Stimulated activated CD8-positive, alpha-beta memory T cell treated with anti-CD3 and anti-CD28 coated beads, Interleukin-4, amount 100 ng/mL, for 4 hours (primary cell): ENCODE measurements at places on chromosomes 3 and 15.

- no peak for DNase-seq
Observed at GRCh38 chr3:137770835-137771399, 6.8 kb downstream of the SOX14 start.

DNA sequence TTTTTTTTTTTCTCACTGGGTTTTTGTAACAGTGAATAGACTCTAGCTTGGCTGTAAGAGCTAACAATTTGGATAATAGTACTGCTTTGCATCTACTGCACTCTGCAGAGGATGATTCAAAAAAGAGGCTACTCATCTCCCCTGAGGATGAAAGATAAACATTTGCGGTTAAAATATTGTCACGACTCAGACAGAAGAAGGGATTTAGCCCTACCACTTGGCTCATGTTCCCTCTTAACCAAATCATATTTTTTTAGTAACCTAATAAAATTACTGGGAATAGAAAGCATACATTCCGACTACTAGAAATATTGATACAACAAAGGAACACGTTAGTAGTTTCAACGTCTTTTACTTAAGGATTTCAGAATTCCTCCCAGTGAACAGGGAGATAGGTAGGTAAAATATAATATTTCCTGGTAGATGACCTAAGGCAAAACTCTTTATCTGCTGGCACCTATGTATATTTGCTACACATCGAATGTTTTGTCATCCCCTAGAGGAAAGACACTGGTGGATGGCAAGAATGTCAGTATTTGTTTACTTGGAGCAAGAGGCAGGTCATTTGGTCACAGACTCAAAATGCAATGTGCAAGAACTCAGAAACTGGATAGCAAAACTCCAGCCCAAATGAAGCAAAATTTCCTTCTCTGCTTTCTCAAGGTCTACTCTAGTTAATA is 110.8 kb downstream of the GREM1 start:
- no peak for DNase-seq

DNA sequence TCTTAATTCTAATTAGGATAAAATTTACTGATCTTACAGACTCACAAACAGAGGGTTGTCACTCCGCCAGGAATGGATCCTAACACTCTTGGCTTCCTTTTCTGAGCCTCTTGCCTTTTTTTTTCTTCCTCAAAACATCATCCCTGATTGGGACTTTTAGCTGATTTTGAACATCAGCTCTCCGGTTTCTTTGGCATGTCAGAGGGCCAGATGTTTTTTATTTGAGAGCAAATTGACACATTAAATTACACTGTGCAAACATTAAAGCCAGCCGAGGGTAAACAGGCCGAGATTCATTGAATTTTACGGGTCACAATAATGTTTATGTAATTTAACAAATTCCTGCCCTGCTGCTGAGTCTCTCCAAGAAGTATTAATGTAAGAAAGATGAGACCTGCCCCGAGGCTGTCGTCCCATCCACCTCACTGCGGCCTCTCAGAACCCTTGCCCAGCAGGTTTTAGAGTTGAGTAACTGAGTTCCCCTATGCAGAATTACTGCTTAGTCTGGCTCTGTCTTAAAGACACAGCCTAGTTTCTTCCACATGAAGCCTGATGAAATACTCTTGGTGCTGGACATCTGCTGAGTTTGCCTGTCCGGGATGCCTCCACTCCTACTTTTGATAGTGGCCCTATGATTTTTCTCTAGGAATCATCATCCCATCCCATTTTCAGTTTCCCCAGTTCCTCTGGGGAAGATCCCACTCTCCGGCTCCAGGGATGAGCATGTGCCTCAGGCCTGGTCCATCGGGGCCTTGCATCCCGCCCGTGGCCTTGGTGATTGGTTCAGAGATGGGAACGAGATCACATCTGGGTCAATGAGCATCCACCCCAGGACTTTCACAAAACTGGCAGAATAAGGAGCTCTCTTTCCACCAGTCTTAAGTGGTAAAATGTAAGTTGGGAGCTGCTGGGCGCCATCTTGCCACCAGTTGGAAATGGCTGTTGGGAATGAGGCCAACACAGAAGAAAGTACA is 226.6 kb upstream of the TLE3 start:
- DNase-seq = no peak

GRCh38 chr15:87045746-87046145 is 966.1 kb downstream of the AGBL1 start:
- no peak for DNase-seq

DNA sequence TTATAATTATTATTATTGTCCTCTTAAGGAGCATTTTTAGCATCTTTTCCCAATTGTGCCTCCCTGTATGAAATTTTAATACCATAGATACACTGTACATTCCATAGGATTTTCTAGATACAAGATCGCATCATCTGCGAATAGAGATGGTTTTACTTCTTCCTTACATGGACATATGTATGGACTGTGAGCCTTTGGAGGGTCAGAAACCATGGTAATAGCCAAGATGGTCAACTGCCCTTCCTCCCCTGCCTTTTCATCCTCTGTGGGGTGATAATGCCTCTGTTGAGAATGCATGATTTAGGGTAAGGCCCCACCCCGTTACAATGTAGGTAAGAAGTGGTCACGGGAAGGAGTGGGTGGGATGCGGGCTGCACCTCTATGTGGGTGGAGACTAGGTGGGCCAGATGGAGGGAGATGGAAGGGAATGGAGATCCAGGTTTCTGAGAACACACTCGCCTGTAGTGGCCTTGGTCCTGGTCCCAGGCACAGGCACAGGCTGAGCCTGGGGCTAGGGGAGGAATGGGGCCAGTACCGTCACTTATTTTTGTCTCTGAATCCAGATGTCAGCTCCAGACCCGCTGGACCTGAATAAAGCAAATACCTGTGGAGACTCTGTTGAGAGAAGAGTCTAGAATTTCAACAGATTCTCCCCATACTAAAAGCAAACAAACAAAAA is 31.7 kb downstream of the GOLGA6A start:
- DNase-seq = no peak

DNA sequence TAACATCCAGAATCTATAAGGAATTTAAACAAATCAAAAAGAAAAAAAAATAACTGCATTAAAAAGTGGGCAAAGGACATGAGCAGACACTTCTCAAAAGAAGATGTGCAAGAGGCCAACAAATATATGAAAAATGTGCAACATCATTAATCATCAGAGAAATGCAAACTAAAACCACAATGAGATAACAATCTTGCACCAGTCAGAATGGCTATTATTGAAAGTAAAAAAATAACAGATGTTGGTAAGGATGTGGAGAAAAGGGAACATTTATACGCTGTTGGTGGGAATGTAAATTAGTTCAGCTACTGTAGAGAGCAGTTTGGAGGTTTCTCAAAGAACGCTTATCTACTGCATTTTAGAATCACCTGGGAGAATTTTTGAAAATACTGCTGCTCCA is 186.1 kb downstream of the OTOL1 start:
- DNase-seq = no peak

DNA sequence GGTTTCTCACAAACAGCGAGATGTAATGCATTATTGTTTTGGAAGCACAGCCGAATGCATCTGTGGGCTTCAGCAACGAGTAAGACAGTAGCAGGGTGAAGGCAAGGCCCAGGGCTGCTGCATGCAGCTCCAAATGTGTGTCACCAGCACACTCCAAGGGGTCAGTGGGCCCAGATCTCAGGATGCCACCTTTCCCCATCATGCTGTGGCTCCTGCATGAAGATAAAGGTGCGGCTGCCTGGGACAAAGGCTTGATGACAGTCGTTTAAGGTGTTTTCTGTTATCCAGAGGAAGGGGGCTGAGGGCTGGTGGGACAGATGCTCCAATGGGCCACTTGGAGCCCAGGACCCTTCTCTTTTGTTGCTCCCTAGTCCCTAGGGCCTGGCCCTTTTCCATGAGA is 13.2 kb downstream of the C3orf22 start:
- no peak for DNase-seq

GRCh38 chr3:182794455-182795388 is 1.4 kb downstream of the ATP11B start:
- no peak for DNase-seq

GRCh38 chr15:66151809-66152208 is 101.7 kb downstream of the MEGF11 start:
- DNase-seq = no peak

- no peak for DNase-seq
Observed at GRCh38 chr15:70120958-70121623, 23.4 kb upstream of the TLE3 start.

GRCh38 chr3:161989012-161989411 is 492.4 kb downstream of the OTOL1 start:
- no peak for DNase-seq

DNA sequence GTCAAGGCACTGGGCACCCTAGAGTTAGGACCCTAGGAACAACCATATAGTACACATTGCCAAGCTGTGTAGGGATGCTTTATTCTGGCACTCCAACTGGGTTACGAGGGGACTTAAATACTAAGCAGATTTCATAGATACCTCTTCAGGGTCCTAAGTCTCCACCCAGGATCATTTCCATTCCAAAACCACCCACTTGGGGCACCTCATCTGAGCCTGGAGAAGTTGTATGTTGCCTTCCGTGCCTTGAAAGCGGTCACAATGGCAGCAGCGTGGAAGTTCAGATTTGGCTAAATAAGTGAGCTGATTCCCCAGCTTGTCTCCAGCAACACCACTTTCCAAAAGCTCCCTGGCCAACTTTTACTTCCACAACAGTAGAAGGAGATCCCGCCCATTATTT is 4.6 kb downstream of the TMEM202 start:
- DNase-seq = no peak

DNA sequence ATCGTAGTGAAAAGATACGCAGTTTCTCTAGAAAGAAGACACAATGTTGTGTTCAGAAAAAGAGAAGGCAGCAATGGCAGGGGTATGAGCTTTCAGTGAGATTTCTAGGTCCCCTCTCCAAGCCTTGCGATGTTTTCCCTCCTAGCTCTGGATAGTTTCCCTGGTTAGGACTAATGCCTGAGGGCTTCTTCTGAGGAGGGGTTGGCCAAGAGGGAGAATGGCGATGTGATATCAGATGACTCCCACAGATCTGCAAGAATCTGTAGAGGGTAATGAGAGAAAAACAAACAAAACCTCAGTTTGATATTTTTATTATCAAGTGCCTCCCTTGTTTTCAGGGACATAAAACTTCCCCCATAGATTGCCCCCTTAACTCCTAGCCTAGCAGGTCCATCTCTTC is 4.1 kb upstream of the CLDN1 start:
- DNase-seq = no peak

- DNase-seq = no peak
Observed at GRCh38 chr3:161748049-161748448, 251.4 kb downstream of the OTOL1 start.

DNA sequence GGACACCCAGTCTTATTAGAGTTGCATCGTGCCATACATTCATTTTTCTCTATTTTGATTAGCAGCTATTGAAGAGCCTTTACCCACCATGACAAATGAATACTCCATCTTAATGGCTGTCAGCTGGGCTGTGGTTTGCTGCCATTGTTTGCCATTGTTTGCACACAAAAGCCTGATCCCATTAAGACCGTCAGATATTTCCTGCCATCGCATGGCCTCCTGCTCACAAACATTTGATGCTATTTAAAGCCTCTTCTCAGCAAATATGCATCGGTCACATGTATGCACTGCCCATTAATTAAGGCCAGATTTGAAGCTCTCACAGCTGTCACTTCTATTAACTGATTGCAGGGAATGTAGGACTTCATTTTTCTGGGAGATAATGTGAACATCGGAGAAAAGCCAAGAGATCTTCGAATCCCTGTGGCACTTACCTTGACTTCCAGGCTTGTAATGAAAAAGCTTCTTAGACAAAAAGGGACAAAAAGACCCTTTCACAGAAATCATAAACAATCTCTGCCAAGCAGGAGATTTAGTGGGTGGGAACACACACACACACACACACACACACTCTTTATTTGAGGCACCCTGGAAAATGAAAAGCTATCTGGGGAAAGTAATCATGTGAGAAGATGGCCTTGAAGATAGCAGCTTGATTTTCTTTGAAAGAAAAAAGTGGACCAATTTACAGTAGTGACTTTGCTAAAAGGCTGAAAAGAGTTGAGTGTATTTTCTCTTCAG is 175.4 kb upstream of the NR2E3 start:
- no peak for DNase-seq

DNA sequence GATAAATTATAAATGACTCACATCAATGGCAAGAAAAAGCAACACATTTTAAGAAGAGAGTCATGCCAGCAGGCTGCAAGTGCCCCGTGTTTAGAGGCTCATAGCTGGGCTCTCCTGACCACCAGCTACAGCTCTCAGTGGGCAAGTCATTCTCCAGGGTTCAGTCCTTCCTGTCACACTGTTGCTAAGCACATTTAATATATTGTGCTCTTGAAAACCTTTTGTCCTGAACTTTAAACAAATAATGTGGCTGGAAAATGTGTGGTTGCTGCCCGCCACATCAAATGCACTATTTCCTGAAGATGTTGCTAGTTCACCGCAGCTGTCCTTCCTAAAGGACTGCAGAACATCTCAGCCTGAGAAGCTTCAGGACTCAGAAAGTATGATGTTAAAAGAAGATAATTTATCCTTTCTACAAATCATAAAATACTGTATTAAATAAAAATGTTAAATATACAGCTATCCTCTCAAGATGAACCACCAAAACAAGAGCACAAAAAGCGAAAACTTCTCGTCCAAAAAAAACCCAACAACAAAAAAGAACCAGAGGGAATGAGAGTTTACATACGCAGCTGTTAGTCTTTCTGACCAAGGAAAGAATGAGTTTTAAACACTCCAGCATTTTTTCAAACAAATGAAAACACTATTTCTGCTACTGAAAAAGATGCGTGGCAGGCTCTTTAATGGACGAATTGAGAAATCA is 951 bp downstream of the TARS3 start:
- no peak for DNase-seq

DNA sequence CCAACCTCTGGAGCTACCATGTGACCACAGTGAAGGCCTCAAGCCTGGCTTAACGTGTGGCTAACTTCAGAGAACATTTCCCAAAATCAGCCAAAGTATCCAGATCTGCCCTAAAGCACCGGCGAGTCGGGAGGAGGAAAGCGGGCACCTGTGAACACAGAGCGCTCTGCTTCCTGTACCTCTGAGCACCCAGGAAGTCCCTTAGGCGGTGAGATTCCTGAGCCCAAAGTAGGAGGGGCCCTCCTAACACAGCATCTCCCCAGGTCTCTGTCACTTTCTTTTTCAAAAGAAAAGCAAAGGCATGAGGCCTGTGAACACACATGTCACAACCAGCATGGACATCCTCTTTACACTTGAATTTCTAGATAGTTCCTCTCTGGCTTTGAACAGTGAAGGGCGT is 944 bp upstream of the EIF4E3 start:
- no peak for DNase-seq

DNA sequence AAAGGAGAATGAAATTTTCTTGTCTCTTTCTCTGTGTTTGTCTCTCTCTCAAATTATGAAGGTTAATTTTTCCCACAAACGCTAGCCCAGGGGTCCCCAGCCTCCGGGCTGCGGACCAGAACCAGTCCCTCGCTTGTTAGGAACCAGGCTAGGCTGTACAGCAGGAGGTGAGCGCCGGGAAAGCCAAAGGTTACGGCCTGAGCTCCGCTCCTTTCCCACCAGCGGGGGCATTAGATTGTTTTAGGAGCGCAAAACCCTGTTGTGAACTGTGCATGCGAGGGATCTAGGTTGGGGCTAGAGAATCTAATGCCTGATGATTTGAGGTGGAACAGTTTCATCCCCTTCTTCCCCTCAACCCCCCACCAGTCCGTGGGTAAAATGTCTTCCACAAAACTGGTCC is 74.7 kb upstream of the ZNF385D start:
- no peak for DNase-seq

- no peak for DNase-seq
Observed at GRCh38 chr3:16474920-16475319, 38.6 kb downstream of the RFTN1 start.
